ENCODE measurements at places on chromosomes 12 and 14.
A peak's percentile ranks its signal among the peaks of the same experiment; 100 is the strongest.

- DNase-seq: no peak
Measured at GRCh38 chr12:6950401-6950801, 755 bp upstream of the PTPN6 start.

DNA sequence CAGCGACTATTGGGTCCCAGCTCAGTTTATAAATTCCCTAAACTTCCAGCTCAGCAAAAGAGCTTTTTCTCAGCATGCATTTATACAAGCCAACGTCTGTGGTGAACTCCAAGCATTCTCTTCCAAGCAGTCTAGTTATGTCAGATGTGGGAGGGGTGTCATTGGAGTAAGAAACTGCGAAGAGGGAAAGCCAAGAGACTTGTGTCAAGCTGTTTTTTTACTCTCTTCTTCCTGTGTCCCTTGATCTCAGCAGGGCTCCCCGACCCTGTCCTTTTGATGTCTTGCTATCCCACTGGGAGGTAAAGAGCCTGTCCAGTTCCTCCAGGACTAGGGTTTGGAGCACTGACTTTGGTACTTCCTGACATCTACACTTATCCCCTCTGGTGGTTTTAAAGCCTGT lies 69.0 kb downstream of the PPM1H start:
- DNase-seq: no peak

- DNase-seq: peak; percentile 8
Measured at GRCh38 chr12:92702754-92703679, at the start of gene PLEKHG7. Gene PLEKHG7 (plus strand): TSS chr12:92702989. CDS start chr12:92706632, 3,643 bp downstream.

DNA sequence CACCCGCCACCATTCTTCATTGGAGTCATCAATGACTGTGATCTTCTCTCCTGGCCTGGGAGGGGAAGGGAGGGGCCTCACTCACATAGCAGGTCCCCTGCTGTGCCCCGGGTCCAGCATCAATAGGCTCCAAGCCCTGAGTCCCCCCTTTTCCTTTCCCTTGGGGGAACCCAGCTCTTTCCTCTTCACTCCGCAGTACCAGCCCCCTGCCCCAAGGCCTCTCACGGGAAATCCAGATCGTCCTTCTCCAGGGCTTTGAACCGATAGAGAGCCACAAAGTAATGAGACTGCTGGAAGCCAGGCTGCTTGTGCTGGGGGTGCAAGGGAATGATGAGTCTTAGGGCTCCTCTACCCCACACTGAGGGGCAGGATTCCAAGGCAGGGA lies 6.7 kb downstream of the STAC3 start:
- DNase-seq: no peak

DNA sequence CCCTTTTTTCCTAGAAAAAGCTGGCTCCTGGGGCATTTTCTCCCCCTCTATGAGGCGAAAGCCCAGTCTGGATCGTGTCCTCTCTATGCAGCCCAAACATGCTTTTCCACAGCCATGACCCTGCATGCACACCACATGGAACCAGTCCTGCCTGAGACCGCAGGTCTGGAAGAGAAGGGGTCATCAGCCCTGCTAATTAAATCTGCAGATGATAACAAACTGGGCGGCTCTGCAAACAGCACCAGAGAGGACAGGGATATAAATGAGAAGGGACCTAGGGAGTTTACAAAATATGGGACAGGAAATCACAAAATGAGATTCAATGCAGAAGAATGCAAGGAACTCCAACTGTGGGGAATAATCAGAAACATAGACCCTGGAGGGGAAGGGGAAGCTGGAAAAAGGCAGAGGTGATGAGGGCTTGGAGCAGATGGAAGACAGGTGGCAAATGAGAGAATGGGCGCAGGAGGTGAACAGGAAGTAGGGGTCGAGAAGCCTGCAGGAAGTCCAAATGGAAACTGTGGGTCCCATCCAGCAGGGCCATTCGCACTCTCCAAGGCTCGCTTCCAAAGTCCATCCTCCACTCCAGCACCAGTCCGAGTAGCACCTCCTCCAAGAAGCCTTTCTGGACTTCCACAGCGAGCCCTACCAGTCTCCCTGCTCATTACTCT lies 76.3 kb downstream of the ANO2 start:
- peak; percentile 4 for DNase-seq

DNA sequence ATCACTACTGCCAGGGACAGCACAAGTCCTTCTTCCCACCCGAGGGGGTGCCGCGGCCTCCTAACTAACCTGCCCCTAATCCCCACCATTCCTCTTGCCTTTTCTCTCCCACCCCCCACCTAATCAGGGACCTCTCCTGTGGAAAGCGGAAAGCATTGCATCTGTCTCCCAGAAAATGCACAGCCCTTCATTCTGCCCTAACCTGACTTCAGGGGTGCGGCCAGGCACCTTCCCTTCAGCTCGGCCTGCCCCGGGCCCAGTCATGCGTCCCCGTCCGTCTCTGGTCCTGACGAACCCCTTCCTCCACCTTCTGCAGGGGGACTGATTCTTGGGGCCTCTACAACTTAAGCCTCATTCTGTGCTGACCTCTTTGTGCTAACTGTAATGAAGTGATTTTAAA lies 43.9 kb upstream of the TRAF3 start:
- DNase-seq: no peak

DNA sequence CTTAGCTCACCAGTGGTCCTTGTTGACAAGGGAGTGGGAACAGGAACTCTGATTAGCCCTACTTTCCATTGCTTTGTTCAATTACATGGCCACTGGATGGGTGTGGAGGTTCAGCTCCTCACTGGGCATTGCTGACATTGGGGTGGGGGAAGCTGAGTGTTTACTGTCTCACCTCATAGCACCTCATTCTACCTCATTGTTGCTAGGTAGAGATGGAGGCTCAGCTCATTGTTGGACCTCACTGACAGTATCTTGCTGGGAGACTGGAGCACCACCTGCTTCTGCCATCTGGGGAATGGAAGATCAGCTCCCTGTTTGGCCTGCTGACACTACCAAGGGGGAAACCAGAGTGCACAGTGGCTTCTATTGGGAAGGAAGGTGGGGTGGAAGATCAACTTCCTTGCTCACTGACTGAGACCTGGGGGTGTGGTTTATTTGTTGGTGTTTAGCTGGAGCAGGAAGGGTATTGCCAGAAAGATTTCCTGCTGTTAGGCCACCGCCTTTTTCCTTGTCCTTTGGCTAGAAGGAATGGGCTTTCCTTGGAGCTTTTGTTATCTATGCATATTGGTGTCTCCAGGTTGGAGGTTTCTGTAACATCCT lies 1.3 kb upstream of the OR4E2 start:
- DNase-seq: no peak

GRCh38 chr14:101872346-101872745 lies 92.0 kb upstream of the DYNC1H1 start:
- DNase-seq: no peak

DNA sequence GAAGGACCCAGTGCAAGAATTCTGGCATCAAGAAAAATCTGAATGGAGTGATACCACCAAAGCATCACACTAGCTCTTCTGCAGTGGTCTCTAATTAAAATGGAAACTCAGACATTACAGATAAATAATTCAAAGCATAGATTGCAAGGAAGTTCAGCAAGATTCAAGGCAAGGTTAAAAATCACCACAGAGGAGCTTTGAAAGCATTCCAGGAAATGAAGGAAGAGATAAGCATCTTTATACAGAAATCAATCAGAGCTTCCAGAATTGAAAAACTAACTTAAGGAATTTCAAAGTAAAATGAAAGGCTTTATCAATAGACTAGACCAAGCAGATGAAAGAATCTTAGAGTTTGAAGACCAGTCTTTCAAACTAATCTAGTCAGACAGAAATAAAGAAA lies 20.4 kb upstream of the GLIPR1 start:
- no peak for DNase-seq

DNA sequence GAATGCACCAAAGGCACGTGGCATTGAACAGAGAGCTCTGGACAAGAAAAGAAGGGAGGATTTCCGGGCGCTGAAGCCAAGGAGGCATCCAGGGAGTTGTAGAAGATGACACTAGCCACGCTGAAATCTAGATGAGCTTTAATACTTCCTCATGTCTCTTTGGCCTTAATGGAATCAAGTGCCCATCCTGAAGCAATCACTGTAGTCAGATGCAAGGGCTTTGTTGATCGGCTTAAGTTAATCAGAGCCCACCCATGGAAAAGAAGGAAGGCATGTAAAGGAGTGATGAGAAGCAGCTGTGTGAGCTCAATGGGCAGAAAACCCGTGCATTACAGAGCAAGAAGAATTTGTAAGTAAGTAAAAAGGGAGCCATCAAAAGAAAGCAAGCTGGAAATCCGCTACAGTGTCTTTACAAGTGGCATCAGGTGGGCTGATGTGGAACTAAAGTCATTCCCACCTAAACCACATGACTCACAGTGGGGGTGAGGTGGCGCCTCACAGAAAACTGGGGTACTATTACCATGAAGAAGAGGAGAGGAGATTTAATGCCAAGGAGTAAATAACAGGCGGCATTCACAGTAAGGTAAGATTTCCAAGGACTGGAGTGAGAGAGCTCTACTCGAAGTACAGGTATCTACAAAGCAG lies 48.4 kb downstream of the NDUFA12 start:
- DNase-seq: no peak

- DNase-seq: no peak
Measured at GRCh38 chr12:78878459-78878858, 13.9 kb downstream of the SYT1 start.

DNA sequence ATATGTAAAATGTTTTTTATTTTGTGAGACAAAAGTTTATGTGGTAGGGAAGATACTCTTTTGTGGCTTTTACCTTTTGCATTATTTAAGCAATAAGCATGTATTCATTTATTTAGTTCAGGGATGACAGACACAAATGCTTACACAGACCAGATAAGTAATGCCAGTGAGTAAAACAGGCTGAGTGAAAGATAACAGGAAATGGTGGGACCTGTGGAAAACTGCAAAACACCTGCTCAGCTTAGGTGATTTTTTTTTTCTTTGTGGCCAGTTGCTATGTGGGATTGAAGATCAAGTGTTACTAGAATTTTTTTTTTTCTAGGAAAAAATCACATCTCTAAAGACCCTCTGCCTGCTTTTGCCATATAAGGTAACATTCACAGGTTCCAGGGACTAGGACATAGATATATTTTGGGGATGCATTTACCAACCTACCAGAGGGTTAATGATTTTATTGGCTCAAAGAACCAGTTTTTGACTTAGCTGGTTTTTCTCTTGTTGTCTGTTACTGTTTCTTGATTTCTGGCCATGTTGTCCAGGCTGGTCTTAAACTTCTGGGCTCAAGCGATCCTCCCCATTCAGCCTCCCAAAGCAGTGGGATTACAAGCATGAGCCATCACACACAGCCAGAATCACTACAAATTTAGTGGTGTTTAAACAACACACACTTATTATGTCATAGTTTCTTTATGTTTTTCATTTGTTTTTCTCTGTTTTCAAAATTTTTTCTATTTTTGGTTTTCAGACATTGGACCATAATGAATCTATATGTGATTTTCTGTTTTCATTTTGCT lies 9.8 kb downstream of the PSMA6 start:
- no peak for DNase-seq

- DNase-seq: no peak
Measured at GRCh38 chr12:4383304-4383865, 3.9 kb upstream of the FGF23 start.

- DNase-seq: no peak
Measured at GRCh38 chr12:49055978-49056754, 4.4 kb downstream of the KMT2D start.

DNA sequence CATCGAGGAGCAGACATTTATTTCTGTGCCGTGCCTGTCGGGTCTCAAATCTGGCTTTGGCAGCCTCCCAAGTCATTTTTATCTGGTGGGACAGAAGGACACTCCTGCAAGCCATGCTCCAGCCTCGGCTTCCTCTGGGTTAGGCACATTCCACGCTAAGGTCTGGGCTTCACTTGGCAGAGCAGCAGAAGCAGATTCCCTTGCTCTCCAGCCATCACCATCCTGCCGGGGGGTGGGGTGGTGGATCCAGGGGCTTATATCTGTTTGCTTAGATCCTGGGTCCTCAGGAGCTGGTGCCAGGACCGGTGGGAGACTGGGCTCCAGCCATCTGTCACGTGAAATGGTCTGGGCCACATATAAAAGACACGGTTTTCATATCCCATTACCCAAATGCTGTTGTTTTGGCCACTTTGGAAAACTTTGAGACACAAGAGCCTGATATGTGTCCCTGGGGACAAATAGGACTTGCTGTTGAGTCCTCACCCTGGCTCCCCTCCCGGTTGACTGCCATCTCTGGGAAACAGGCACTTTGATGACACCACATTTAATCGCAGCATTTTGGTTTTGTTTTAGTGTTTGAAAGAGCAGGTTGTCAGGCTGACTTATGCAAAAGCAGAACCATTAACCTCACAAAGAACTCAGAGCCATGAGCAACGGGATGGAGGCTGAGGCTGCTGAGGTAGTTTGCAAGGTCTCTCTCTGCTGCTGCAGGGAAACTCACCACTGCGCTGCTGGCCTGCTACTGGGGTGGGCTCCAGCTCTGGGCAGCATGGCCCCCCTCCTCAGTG lies 69.6 kb upstream of the PRMT8 start:
- no peak for DNase-seq

- DNase-seq: no peak
Measured at GRCh38 chr14:82667501-82667900, 1133.8 kb upstream of the SEL1L start.

GRCh38 chr12:69509308-69509736 lies 39.1 kb downstream of the FRS2 start:
- DNase-seq: no peak

DNA sequence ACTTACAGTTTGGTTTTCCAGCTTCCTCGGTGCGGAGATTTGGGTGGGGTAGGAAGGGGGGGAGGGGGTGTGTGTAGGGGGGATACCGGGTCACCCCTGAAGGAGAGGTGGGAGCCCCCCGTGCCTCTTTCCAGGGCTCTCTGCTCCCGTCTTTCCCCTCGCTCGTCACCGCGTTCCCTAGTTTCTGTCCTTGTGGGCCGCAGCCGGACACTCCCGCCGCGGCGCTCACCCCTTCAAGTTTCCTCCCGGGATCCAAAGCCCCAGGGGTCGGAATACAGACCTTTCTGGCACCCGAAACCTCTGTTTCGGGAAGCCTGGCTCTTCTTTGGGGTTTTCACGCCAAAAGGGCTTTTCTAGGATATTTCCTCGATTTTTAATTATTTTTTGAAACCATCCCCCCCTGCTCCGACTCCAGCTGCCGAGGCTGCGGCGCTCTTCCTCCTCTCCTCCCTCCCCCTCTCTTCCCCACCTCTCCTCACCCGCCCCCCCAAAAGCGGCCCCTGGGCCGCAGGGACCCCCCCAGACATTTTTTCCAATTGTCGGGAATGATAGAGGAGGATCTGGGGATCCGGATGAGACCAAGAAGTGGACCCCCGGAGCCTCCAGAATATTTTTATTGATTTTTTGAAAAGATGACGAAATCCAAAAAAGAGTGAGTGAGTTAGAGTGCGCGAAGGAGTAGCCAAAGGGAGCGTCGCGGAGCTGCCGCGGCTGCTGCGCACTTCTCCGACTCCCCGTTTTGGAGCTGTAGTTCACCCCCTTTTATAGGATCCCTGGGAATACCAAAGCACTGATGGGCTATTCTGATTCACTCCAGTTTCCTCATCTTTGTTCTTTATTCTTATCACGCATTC lies 1.7 kb downstream of the CCND2 start:
- DNase-seq: no peak

GRCh38 chr12:122350141-122350848 lies 72.2 kb downstream of the CLIP1 start:
- DNase-seq: no peak

- no peak for DNase-seq
Measured at GRCh38 chr12:49889361-49890095, 14.2 kb downstream of the FAIM2 start.

- DNase-seq: peak; percentile 47
Measured at GRCh38 chr14:99192028-99192621, 79.9 kb downstream of the BCL11B start.

GRCh38 chr12:82873309-82873708 lies 186.6 kb downstream of the TMTC2 start:
- no peak for DNase-seq
